ENCODE measurements at places on chromosomes 6 and 20.

- no peak for DNase-seq
These were observed 166.8 kb upstream of the PREP start for GRCh38 chr6:105569706-105570105.

DNA sequence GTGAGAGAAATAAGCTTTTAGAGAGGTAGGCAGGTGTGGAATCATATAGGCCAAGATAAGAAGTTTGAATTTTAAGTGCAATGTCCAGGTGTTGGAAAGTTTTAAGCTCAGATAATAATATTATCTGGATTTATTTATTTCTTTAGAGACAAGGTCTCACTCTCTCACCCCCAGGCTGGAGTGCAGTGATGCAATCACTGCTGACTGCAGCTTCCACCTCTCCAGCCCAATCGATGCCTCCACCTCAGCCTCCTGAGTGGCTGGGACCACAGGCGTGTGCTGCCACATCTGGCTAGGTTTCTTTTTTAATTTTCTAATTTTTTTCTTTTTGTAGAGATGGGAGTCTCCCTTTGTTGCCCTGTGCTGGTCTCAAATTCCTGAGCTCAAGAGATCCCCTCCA is 5.5 kb upstream of the MAS1L start:
- no peak for DNase-seq

GRCh38 chr20:46638134-46638897 is 12.9 kb downstream of the SLC13A3 start:
- no peak for DNase-seq

- DNase-seq = no peak
These were observed 8.3 kb upstream of the VWA7 start for GRCh38 chr6:31785475-31785874.

- DNase-seq = no peak
These were observed 2.7 kb upstream of the RSPO3 start for GRCh38 chr6:127115746-127116145.

All from KG1 (cell line).